ENCODE measurements at places on chromosomes 5 and 9. TPM values are rescaled to one million over a fixed set of nuclear protein-coding genes. Genes with fewer than 3 reads are reported as not detected.

FOXI1 gene
- 0.44 TPM for total RNA-seq

CDX1 gene
- not detected for total RNA-seq

SEC24A gene
- 22.7 TPM for total RNA-seq

ADGRD2 gene
- not detected for total RNA-seq

RASEF gene
- total RNA-seq = 2.9 TPM

CBY3 gene
- 0.39 TPM for total RNA-seq

EDIL3 gene
- total RNA-seq = 17.6 TPM

NAIF1 gene
- total RNA-seq = 14.6 TPM
